ENCODE measurements at places on chromosomes 13 and 19.

DNA sequence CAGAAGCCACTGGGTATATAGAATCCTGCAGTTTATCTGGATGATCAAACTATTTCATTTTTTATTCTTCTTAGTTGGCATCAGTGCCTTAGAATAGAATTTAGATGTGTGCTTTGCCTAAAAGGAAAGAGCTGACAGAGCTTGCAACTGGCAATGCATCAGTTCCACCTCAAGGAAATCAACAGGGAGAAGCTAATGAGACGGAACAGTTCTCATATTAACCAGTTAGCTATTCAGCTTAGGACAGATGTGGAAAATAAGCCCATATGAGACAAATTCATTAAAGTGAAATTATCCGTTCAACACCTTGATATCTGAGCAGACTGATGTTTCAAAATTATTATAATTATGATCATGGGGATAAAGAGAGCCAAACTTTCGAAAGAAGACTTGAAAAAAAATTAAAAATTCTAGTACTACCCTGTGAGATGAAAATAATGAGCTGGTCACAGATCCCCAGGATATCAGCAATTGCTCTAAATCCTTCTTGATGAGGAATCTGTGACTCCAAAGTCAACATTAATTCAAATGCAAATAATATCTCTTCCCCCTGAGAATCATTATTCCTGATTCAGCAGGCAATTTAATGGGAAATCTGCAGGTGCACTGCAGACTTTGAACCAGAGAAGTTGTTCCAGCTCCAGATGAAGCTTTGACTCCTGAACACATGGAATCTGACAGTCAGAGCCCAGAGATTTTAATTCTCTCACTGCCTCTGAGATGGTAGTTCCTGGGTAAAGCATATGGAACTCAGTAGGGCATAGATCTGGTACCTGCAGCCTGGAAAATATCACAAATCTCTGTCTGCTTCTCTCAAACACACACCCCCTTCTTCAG is 486.8 kb downstream of the FOXO1 start:
- DNase-seq, result no peak

- DNase-seq, result no peak
These were observed 400 bp upstream of the SERP2 start for GRCh38 chr13:44373247-44373600.

GRCh38 chr19:36849701-36850558 is 746 bp upstream of the ZNF345 start:
- DNase-seq, result peak; percentile 87

- DNase-seq, result no peak
These were observed 435.3 kb upstream of the HTR2A start for GRCh38 chr13:47332149-47332548.

DNA sequence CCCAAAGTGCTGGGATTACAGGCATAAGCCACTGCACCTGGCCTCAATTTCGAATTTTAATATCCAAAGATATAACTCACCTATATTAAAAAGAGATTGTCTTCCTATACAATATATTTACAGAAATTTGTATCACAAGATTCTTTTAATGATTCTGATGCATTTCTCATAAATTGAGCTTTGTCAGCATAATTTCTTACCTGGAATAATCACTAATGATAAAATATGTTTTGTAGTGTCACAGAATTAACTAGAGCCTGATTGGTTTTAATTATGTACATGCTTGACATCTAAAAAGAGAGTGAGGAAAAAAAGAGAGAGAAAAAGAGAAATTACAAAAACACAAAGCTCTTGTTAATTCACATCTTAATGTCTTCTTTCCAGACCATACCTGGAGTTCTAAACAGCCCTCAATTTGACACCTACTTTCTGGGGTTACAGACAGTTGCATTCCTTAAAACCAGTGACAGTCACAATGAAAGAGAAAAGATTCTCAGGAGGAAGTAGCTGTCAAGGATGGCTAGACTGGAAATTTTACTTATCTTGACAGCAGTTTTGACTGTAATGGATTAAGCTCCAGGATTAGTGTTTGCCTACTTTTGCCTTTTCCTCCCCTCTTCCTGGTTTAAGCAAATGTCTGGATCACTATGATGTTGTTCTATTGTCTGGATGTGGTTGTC is 214.4 kb downstream of the SPRY2 start:
- no peak for DNase-seq

DNA sequence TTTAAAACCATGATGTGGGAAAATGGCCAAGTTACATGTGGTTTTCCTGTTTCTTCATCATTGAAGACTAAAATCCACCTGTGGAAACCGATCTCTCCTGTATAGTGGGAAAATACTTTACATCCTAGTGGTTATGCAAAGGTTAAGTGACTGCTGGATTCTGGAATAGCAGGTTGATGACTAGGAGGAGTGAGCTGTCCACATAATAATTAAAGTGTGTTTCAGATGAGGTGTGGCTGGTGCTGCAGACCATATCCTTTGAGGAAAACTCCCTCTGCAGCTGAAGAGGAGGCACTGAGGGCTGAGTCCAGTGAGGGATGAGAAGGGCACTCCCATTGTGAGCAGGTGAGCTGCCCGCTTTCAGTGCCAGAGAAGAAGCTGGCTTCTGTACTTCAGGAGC is 43.2 kb downstream of the DCLK1 start:
- no peak for DNase-seq

DNA sequence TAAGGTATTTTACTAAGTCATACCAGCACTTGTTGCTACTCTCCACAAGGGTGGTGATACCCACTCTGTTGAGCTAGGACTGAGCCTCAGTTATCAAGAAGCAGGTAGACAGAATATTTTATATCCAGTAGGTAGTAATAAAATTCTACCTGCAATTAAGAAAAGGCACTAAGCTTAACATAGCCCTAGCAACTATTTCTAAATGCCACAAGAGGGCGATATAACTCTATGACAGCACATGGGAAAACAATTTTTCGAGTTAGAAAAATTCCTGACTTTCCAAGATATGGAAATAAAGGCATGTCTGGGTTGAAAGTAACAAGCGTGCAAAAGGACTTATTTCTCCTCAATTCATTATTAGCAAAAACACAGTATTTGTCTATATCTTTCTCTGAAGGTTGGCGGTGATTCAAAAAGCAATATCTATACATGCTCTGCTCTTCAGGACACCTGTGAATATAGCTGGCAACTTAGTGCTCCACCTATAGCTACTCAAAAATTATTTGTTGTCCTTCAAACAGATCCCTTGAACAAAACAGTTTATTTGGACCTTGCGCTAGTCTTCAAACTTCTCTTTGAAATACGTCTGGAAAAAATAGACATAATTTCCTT is 14.7 kb downstream of the CCDC169 start:
- peak; percentile 47 for DNase-seq

DNA sequence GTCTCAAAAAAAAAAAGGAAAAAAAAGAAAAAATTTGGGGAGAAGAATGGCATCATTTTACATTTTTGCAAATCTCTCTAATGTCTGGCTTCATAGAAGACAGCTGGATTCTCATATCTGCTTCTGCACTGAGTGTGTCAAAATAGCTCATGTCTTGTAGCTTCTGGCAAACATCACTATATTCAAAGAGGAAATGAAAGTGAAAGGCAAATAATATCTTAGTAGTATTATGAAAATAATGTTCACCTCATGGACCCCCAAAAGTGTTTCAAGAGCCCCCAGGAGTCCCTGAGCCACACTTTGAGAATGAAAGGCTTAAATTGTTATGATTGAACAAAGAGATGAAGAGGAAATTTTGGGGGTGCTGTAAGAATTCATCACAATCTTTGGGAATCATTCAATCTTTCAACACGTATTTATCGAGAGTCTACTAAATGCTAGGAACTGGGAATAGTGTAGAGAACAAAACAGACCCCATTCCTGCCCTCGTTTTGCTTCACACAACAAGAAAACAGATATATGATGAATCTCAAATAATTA is 1.2 kb upstream of the SLC6A16 start:
- no peak for DNase-seq

- no peak for DNase-seq
These were observed 1.1 kb downstream of the APC2 start for GRCh38 chr19:1450735-1451731.

- DNase-seq, result no peak
These were observed 515.3 kb downstream of the PCDH9 start for GRCh38 chr13:66714795-66715194.

GRCh38 chr13:41756198-41756880 is 204.6 kb downstream of the VWA8 start:
- no peak for DNase-seq

DNA sequence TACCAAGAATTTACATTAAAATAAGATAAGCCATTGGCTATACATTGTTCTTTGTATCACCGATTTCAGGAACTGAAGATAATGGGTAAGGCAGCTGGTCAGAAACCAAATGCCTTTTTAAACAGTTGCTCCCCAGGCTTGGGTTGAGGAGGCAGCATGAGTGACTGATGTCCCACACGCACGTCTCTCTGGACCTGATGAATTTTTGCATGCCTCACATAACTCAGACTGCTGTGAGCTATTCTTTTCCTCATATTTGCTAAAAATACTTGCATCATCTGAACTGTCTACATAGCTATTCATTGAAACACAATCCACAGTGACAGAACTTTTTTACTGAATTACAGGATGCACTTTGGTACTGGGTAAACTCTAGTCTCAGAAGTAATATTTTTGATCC is 123.6 kb upstream of the MAB21L1 start:
- no peak for DNase-seq
